Daoy (cell line): ENCODE measurements at places on chromosomes 1 and 21. TPM values are rescaled to one million over a fixed set of nuclear protein-coding genes. Genes with fewer than 3 reads are reported as not detected.

GRCh38 chr1:175192111-175192629 lies 406 bp downstream of the KIAA0040 start:
- peak; percentile 66 for DNase-seq

- DNase-seq = no peak
These were observed 70.1 kb upstream of the LRRC7 start for GRCh38 chr1:69497441-69498221.

GRCh38 chr1:17661546-17662157 lies 93.5 kb upstream of the ACTL8 start:
- DNase-seq = peak; percentile 62

DNA sequence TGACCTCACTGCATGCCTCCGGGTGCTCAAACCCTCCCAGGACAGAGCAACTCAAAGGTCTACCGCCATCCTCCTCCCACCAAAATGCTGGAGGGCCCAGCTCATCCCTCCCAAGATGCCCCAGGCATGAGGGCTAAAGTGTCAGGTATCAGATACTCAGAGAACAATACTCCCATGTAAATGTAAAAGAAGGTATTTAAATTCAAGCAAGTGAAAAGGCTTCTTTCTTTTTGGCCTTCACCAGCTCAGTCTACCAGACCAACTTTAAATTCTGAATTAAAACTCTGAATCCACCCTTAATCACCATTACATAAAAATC lies 3.0 kb downstream of the PARP1 start:
- DNase-seq = no peak

Gene GCSAML
- total RNA-seq = 2.7 and 3.8 TPM in 2 replicates

Gene IPP
- 9.0 and 9.7 TPM in 2 replicates for total RNA-seq
